ENCODE measurements at places on chromosomes 3 and 15. TPM values are rescaled to one million over a fixed set of nuclear protein-coding genes. Genes with fewer than 3 reads are reported as not detected.

DNA sequence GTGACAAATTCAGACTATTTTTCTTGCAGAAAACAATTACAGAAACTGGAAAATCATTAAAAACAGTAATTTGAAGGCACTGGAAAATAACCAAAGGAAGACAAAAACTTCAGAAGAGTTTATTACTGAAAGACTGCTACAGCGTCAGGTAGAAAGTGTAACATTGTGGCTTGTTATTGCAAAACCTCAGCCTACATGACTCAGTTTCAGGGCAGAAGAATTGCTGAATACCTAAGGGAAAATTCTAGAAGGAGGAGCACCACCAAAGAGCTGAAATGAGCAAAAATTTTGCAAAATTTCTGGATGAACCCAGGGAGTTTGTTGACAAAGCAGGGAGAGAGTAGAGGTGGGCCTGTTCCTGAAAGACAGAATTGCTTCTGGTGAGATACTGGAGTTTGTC, 219.6 kb downstream of the C3orf38 start:
- no peak for DNase-seq

The CADM2 gene
- 0.32 TPM for total RNA-seq

The HGD gene
- 0.43 TPM for total RNA-seq

DNA sequence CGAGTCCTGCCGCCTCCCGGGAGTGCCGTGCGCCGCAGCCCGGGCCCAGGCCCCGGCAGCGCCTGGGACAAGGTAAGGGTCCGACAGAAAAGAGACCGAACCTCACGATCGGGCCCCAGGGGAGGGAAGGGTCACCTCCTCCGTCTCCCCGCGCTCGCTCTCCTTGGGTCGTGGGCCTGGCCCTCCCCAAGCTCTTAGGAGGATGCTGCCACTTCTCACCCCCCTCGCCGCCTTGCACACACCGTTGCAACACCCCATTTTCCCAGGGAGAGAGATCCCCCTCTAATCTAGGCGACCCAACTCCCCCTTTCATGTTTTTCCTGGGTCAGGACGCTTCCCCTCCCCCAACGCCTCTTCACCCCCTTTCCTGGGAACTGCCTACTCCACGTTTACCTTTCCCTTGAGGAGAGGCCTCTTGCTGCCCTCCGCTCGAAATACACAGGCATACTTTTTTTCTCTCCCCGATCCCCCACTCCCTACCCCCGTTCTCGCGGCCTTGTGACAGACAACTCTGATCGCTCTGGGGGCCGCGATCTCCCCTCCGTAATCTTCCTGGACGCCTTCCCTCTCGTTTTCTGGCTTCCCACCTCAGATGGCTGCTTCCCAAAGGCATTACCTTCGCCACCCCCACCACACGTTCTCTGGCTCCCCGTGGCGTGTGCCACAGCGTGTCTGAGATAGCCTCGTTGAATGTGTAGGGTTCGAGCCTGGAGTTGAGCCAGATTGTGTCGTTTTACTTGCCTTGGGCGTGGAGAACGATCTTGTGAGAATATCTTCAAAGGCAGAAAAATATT, 688 bp downstream of the SETD5 start:
- peak; percentile 47 for DNase-seq

DNA sequence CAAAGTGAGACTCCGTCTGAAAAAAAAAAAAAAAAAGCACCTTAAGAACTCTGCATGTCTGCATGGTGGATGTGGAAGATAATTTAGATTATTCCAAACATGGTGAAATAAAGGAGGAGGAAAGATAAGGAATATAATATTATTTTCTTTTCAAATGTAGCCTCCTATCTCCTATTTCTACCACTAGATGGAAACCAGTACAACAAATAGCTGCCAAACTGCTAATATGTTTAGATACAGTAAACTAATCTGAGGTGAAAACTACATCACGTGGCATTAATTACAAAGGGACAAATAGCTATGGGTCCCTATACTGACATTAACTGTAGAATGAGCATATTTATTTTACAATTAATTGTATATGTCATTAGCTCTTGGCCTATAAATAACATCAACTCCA, 197.8 kb downstream of the TBC1D5 start:
- no peak for DNase-seq

- DNase-seq, result peak; percentile 20
These were observed 150.5 kb downstream of the MINAR1 start for GRCh38 chr15:79582650-79583049.

DNA sequence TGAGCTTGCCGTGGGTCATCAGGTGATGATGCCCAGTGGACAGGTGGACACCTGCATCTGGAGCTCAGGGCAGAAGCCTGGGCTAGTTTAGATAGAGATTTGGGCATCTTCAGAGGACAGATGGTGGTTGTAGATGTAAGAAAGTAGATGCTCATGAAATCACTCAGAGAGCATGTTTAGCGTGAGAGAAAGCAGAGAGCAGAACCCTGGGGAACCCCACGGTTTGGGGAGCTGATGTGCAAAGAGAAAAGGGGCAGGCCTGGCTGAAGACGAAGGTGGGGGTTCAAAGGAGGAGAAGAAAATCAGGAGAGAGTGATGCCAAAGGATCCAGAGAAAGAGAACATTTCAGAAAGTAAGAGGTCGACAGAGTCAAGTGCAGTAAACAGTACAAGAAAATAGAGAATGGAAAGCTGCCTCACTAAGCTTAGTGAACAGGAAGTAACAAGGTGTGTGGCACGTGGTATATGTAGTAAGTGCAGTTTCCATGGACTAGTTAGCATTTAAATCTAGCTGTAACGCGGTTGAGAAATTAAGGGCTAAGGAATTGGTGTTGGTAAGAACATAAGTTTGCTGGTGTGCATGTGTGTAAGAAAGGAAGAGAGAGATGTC, 13.5 kb downstream of the TIGIT start:
- no peak for DNase-seq

DNA sequence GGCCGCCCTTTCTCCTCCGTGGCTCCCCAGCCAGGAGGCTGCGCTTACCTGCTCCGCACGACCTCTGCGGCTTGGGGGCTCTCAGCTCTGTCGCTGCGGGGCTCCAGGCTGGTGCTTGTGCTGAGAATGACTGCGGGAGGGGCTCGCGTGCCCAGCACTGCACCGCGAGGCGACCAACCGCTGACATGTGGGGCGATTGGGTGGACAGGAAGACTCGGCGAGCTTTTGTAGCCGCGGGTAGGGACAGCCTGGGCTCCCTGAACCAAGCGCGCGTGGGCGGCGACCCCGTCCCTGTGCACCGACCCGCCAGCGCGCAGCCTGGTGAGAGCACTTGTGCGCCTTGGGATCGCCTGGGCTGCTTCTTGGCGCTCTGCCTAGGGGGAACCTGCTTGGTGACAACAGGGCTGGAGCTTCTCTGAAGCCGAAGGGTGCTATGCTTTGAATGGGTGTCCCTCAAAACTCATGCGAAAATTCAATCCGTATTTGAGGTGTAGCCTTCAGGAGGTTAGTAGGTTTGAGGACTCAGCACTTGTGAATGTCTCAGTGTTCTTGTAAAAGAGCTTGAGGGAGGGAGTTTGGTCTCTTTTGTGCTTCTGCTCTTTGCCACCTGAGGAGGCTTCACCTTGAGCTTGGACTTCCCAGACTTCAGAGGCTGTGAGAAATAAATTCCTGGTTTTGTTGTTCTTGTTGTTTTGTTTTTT, 50.4 kb downstream of the IL12A start:
- peak; percentile 12 for DNase-seq

The CLDN16 gene
- total RNA-seq, result 0.43 TPM

DNA sequence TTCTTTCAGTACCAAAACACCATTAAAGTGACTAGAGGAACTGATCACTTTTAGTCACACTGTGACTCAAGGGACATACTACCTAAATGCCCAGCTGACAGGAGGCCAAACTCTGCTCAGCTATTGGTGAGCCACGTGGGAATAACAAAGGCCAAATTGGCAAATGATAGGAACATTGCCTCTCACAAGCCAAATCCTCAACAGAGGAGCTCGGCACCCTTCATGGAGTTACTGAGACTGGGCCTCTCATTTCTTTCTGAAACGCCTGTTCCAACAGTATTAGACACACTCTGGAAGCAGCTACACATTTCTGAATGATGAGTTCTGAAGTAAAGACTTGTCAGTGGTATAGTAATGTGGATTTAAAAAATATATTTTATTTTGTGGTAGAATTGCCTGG, 166.0 kb upstream of the COL8A1 start:
- DNase-seq, result no peak

GRCh38 chr3:141784531-141784930, 21.3 kb downstream of the GRK7 start:
- no peak for DNase-seq

DNA sequence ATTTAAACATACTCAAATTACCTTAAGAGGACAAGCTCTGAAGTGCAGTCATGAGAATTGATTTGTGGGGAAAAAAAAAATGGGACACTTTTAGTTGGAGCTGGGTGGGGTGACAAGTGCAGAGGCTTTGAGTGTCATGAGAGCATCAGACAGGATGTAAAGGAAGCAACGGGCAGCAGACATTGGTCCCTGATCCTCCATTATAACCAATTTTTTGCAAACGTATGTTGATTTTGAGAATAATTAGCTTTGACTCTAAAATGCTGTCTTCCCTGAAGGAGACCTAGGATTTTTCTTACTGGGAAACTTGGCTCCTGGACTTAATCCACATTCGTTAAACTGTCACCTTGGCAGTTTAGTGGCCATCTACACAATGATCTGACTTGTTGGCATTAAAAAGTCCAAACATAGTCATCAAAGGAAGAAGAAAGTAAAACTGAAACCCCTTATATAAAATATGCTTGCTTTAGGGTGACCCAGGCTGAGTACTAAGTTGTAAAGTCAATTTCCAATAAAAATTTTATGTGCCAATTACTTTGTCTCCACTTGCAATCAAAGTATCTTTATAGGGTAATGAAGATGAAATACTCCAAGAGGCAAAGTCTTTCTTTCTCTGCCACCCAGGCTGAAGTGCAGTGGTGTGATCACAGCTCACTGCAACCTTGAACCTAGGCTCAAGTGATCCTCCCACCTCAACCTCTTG, 45.6 kb downstream of the BCL2L10 start:
- DNase-seq, result peak; percentile 30

- DNase-seq, result no peak
These were observed 7.5 kb upstream of the COLQ start for GRCh38 chr3:15528854-15529537.

DNA sequence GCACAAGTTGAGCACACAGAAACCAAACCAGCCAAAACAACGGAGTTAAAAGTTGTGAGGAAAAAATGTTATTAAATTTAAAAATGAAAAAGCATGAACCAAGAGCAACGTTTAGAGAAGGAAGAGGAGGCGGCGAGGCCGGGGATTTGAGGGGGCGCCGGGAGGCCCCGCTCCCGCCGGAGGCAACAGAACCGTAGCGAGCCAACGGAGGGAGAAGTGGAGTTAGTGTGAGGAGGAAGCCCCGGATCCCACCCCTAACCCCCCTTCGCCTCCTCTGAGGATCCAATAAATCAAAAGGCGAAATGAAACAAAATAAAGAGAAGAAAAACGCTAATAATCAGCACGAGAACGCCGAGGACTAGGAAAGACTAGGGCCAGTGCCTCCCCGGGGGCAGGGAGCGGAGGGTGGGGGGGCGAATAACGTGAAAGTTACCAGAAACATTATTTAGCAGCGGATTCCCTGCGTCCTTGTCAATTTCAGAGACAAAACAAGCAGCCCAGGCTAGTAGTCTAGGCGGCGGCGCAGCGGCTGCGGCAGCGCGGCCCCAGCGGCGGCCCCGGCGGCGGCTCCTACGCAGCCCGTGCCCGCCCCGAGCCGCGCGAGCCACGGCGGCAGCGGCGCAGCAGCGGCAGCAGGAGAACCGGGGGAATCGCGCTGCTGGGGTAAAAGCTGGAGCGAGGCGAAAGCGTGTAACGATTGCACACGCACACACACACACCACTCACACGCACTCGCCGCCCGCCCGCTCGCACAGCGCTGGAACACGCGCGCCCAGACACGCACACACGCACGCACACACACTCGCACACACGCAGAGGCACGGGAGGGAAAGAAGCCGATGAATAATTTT, 1.7 kb downstream of the MEIS2 start:
- peak; percentile 48 for DNase-seq

- DNase-seq, result no peak
These were observed 52.4 kb upstream of the FAM174B start for GRCh38 chr15:92707880-92708551.

The FMN1 gene
- 8.6 TPM for total RNA-seq

The HYAL2 gene
- 69.1 TPM for total RNA-seq

The NANOGP8 gene
- 0.32 TPM for total RNA-seq

The PIGZ gene
- 1.7 TPM for total RNA-seq

The AADACL2 gene
- total RNA-seq, result not detected

- peak; percentile 77 for DNase-seq
These were observed 51.2 kb upstream of the MINAR1 start for GRCh38 chr15:79380755-79381497.

The CAMK2N2 gene
- under 0.01 TPM for total RNA-seq

The CCR9 gene
- not detected for total RNA-seq

The ZNF385D gene
- 0.64 TPM for total RNA-seq

The GNAT1 gene
- total RNA-seq, result not detected

DNA sequence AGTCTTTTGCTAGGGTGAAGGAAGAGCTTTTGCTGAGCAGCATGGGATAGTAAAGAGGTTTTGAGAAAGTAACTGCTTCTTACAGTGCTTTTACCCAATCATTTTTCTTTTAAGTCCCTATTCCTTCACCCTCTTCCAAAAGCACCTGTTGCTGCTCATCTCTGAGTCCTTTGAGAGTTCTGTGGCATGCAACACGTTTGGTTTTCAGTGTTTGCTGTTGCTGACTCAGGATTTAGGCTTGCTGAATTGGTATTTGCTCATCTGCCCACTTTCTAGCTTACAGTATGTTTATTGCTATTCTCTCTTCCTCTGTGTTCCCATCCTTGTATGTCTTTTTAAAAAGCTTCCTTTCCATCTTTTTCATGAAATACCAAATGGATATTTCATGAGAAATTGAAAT, 55.9 kb upstream of the THRB start:
- DNase-seq, result no peak

DNA sequence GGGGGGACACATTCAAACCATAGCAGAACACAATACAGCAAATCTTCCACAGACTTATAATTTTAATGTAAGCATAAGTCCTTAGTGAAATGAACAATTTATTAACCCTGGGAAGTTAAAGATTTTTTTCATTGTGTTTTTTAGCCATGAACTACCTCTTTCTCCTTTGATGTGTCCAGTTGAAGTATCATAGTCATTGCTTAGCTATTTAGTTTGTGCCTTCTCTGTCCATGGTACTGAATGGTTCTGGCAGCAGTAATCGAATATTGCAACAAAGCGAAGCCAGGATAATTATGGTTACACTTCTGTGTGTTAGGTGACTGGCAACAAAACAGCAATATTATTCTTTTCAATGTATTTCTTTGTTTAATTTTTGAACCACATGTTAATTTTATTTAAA, 403.0 kb upstream of the ONECUT1 start:
- DNase-seq, result peak; percentile 2

DNA sequence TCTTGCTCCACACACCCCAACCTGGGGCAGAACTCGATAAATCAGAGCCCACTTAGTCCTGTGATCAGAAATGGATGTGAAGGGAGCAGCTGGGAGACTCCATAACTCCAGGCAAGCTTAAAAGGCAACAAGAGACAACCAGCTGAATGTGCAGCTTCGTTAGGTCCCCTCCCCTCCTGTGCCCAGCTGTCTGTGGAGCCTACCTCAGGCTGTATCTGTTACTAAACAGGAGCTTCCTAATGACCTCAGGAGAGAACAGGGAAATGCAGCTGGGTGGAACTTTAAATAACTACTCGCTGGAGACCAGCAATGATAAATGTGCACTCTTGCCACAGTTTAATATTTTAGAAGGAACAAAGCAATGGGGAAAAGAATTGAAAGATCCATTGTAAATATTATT, 25.9 kb downstream of the SLC9A9 start:
- DNase-seq, result no peak

The ZNF445 gene
- total RNA-seq, result 9.5 TPM
